ENCODE measurements at places on chromosomes 5 and 9. TPM values are rescaled to one million over a fixed set of nuclear protein-coding genes. Genes with fewer than 3 reads are reported as not detected.

- DNase-seq: no peak
These were observed 132.1 kb downstream of the NR3C1 start for GRCh38 chr5:143271431-143271830.

DNA sequence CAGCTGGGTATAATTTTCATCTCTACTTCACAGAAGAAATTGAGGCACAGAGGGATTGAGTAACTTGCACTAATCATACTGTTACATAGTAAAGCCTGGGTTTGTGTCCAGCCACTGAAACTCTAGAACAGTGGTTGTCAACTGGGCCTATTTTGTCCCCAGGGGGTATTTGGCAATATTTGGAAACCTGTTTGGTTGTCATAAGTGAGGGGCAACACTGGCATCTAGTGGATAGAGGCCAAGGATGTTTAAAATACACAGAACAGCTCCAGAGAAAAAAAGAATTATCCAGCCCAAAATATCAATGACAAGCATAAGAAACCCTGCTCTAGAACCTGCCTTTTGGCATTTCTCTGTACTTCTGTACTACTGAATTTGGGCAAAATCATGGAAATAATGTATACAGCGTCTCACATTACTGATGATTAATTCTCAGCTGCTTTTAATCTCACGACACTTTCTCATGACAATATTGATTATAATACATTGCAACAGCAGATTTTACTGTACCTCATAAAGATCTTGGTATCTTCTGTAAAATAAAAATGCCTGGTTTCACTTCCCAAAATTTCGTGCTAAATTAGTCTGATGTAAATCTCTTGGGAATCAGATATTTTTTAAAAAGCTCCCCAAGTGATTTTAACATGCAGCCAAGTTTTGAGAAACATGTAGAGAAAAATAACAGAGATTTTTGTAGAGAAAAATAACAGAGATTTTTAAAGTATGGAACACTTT is 112.7 kb downstream of the RORB start:
- DNase-seq: no peak

GRCh38 chr5:126855266-126855665 is 78.3 kb downstream of the LMNB1 start:
- DNase-seq: no peak

- DNase-seq: no peak
These were observed 2.2 kb downstream of the PPP2CA start for GRCh38 chr5:134223406-134224248.

Gene SLC6A18
- not detected for total RNA-seq

Gene FABP6
- 6.2 TPM for total RNA-seq

Gene ALDOB
- total RNA-seq: not detected

DNA sequence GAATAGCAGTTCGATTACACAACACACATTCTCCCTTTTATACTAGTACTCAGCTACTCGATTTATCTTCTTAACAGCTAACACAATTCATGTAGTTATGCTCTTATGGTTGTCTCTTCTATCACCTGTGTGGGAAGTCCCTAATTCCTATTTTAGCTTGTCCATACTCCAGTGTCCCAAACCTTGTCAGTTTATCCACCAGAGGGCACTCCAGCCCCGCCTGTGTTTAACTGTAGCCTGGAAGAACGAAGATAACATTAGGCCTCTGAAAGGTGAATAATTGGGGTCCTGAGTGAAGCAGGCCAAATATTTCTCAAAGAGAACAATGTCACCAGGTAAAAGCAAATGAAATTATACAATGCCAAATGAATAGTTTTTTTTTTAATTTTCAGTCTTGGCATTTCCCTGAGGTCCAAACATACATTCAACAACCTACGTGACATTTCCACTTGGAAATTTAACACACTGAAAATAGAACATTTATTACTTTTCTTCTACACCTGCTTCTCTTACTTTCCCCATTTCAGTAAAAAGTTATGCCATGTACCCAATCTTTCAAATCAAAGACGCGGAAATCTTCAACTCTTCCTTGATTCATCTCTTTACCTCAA is 560.7 kb downstream of the HTR1A start:
- peak; percentile 67 for DNase-seq

- DNase-seq: no peak
These were observed 43.1 kb upstream of the ANKDD1B start for GRCh38 chr5:75568202-75568601.

DNA sequence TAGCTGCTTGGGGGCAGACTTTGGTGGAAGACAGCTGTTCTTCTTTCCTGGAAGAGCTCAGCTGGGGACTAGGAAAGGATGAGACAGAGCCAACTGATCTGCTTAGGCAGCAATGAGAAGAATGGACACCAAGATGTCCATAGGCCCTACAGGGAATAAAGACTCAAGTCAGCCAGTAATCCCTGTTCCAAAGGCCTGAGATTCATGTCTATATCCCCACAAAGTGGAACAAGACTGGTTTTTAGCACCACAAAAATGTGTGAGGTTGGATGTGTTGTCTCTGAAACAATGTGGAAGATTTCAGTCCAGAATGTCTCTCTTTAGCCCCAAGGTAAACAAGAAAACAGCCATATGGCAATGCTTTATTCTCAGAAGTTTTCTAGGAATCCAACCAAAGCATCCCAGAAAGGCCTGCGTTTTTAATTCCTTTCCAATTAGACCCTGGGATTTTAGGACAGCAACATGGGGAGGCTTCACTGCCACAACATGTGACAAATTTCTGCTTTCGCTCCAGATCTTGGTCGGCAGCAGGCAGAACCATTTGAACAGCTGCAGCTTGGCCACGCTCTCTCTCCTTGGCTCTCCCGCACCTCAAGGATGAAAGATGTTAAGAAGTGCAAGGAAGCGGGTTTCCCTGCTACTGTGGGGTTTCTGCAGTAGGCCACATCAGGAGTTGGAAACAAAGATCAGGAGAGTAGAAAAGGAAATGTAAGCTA is 245.1 kb downstream of the FSTL4 start:
- DNase-seq: no peak

Gene TBC1D13
- 30.3 TPM for total RNA-seq

Gene RAD50
- 40.4 TPM for total RNA-seq

Gene FBP2
- total RNA-seq: not detected

Gene DOCK2
- 7.8 TPM for total RNA-seq

DNA sequence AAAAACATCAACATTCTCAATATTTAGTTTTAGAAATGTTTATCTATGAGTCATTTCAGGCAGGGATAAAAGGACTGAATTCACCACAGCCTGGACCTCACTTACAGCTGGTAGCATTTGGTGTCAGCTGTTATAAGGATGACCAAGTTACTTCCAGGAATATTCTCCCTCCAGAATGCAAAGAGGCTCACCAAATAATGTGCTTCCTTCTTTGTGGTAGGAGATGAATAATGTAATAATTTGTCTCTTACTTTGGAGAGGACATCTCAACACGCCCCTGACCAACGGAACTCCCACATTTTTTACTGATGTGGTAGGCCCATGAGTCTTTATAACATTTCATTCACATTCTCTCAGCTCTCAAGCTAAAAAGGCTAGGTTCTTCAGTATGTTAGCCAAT is 825.9 kb upstream of the GRAMD2B start:
- DNase-seq: no peak

GRCh38 chr9:90878562-90878961 is 76.9 kb downstream of the SYK start:
- DNase-seq: no peak

GRCh38 chr9:110344821-110345220 is 7.2 kb upstream of the TXNDC8 start:
- no peak for DNase-seq

Gene SPATA31C1
- 0.15 TPM for total RNA-seq

DNA sequence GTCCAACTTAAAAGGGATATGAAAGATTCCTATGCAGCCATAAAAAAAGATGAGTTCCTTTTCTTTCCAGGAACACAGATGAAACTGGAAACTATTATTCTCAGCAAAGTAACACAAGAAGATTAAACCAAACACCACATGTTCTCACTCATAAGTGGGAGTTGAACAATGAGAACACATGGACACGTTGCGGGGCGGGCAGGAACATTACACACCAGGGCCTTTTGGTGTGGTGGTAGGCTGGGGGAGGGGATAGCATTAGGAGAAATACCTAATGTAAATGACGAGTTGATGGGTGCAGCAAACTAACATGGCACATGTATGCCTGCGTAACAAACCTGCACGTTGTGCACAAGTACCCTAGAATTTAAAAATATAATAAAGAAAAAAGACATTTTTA is 516.1 kb downstream of the LRRC70 start:
- DNase-seq: no peak

- DNase-seq: no peak
These were observed 966 bp downstream of the SNX2 start for GRCh38 chr5:122775550-122776542.

Gene LCN1
- not detected for total RNA-seq

DNA sequence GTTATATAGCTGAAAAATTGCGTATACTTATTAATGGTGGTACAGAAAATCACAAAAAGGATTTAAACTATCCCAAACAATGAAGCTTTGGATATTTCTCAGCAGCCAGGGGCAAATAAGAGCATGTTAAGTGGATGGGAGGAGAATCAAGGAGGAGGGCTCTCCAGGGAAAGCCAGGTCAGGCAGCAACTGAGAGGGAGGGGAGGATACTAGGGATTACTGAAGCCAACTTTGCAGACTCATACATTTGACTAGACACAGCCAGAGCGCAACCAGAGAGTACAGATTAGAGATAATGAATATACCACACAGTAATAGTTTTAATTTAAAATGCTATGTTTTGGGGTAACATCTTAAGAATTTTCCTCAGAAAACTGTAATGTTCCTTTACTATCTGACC is 360.2 kb downstream of the HCN1 start:
- no peak for DNase-seq

DNA sequence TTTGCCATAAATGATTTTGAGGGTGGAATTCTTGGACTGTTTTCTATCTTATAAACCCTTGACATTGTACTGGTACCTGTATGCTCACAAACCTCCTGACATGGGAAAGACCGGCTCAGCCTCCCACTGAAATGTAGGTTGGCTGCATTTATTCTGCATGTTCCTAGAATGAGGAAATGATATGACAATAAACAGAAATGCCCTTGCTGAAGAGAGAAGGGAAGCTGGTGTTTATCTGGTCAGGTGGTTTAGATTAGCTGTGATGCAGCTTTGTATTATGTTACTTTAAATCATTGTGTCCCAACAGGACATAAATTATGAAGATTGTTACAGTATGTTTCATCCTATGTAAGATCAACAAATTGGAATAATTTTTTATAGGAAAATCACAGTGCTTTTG is 23.1 kb upstream of the CATSPER3 start:
- DNase-seq: no peak

Gene EGFLAM
- total RNA-seq: 0.33 TPM

Gene ARHGAP26
- total RNA-seq: 13.8 TPM

Gene HTR4
- total RNA-seq: not detected

Gene LCNL1
- total RNA-seq: 0.20 TPM

DNA sequence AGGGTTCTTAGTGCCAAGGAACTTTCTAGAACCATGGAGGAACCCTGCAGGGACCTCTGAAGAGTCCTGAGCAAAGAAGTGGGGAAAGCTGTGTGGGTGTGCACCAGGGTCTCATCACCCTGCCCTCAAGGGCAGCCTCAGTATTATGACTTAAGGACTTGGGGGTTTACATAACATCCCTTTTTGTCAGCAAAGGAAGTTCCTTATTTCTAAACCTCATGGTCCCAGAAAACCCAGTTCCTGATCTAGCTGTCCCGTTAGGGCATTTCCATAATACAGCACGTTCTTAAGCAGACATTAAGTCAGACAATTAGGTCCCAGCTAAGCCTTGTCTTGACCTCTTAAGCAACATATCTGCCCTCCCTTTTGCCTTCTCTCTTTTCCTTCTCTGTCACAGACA is 57.3 kb downstream of the DAPK1 start:
- DNase-seq: no peak

GRCh38 chr9:83011611-83012010 is 51.3 kb downstream of the RASEF start:
- no peak for DNase-seq

Gene PSAT1
- 215 TPM for total RNA-seq

GRCh38 chr9:38208206-38208901 is 139.3 kb upstream of the SHB start:
- DNase-seq: no peak

GRCh38 chr5:54156577-54156976 is 153.8 kb downstream of the ARL15 start:
- DNase-seq: no peak

Gene NFIB
- 13.3 TPM for total RNA-seq

DNA sequence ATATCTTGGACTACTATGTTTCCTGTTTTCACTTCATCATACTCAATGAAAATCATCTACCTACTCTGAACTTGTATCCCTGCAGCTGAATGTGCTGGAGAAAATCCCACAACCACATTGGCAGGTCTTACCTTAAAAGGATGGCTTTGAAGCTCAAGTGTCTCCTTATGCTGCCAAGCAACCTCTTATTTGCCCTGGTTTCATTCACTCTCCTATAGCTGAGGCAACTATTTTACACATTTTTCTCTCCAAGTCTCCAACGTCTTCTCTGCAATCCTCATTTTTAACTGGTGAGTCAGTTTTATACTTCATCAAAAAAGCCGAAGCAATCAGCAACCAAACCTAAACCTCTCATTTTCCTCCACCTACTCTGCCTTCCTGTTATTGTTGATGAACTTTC is 49.7 kb downstream of the POU4F3 start:
- no peak for DNase-seq

Gene RC3H2
- 49.0 TPM for total RNA-seq

Measured in H9 (cell line).